ENCODE measurements at places on chromosomes 6 and 20.
A peak's percentile ranks its signal among the peaks of the same experiment; 100 is the strongest.

GRCh38 chr20:10511509-10512251, 76.6 kb downstream of the SLX4IP start:
- peak; percentile 83 for DNase-seq

DNA sequence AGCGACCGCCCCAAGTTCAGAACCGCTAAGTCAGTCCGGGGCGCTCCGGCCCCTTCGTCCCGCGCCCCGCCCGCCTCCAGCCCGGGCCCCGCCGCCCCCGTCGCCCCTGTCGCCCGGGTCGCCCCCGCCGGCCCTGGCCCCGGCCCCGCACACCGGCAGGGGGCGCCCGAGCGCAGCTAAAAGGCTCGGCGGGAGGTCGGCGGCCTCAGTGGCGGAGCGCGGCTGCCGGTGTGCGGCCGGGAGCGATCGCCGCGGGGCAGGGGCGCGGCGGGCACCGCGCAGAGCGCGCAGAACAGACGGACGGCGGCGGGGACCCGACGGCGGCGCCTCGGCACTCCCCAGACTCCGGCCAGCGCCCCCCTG, at the start of gene FNDC1:
Gene FNDC1, plus strand, starts transcription at position 208 of the 363 bp plus-strand sequence. CDS start 197 bp downstream, outside the sequence.
- no peak for DNase-seq

DNA sequence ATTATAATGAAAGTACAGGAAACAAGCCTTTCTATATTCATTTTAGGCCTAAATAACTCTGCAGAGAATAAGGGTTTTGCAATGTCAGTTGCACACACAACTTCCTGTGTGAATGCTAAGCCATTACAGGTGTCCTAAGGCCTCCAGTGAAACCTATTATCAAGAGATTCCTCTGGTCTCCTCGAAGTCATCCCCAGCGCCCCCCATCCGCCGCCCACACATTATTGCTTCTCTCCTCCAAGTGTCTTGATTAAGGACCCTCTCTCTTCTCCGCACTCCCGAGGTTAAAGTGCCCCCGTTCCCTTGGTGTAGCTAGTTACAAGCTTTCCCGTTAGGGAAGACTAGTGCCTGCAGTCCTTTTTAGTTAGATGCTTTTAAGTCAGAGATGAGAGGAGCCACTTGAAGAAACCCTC, 1.3 kb downstream of the HIVEP2 start:
- peak; percentile 33 for DNase-seq

GRCh38 chr6:111723412-111723970, 117.8 kb upstream of the TRAF3IP2 start:
- no peak for DNase-seq

DNA sequence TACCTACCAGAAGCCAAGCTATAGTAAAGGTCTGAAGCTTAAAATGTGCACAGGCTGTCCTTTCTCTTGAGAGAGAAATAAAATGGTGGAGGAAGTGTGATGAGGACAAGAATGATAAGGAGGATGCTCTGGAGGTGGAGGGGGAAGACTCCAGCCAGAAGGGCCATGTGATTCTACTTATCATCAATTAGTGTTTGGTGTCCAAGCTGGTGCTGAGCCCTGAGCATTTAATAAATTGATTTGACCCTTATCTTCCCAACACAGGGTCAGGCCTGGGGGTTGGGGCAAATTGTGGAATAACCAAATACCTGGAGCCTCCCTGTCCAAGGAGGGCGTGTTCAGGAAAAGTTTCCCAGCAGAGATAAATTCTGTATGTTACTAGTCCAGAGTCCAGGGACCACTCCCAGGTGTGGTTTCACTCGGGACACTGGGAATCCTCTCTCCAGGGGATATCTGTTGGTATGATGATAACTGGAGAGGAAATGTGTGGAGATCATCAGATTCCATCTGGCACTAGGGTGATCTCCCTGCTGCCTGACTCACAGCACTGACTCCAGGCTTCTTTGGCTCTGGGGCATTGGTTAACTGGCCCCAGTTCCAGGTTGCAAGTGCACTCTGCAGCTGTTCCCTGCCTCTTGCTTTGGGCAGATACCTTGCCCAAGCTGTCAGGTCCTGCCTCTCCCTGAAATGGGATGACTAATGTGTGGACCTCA, 3.8 kb upstream of the MYBL2 start:
- DNase-seq: no peak

All from CD4-positive, alpha-beta T cell treated with Interleukin-15 for 1 hour (primary cell).